Activated CD4-positive, alpha-beta memory T cell treated with anti-CD3 and anti-CD28 coated beads, Interleukin-2, amount 10 ng/mL, durations not matched to agents 7 days and 5 days (primary cell): ENCODE measurements at places on chromosomes 12 and 14. TPM values are rescaled to one million over a fixed set of nuclear protein-coding genes. Genes with fewer than 3 reads are reported as not detected.

GRCh38 chr12:110365489-110366320 is 37.8 kb downstream of the ANAPC7 start:
- no peak for DNase-seq

The OR6C2 gene
- not detected for total RNA-seq

DNA sequence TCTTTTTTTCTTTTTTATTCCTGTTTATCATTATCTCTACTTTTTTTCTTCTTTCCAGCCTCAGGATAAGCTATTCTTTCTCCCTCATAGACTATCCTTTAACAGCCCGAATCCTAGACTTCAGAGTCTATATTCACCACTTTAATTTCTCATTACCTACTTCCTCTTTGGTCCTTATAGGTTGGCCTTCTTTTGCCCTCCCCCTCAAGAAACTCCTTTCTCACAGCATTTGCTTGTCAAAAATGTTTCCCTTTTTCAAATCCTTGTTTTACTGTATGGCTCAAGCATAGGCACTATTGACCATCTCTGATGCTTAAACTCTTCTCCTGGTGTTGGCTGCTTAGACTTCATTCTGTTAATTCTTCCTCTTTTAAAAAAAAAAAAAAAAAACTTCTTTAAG is 52.5 kb downstream of the KIAA0586 start:
- no peak for DNase-seq

The TMEM119 gene
- total RNA-seq, result 1.0 TPM

DNA sequence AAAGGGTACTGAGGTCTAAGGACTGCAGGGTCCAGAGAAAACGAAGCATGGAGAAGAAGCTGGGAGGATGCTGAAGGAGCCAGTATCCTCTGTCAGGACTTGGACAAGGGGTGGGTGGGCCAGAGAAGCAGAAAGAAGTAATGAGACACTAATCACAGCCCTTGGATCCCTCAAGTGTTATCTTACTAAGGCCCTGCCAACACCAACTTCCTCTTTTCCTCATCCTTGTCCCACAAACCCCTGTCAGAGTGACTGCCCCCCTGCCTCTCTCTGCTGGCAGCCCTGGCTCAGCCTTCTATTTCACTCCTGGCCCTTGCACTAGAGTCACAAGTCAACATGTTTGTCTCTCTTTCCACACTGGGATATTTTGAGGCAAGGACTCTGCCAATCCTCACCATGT is 3.8 kb upstream of the ASIC1 start:
- no peak for DNase-seq

The WIF1 gene
- not detected for total RNA-seq

GRCh38 chr12:16756833-16757555 is 151.0 kb upstream of the LMO3 start:
- DNase-seq, result no peak

The ART4 gene
- not detected for total RNA-seq

The PRIMA1 gene
- total RNA-seq, result not detected

DNA sequence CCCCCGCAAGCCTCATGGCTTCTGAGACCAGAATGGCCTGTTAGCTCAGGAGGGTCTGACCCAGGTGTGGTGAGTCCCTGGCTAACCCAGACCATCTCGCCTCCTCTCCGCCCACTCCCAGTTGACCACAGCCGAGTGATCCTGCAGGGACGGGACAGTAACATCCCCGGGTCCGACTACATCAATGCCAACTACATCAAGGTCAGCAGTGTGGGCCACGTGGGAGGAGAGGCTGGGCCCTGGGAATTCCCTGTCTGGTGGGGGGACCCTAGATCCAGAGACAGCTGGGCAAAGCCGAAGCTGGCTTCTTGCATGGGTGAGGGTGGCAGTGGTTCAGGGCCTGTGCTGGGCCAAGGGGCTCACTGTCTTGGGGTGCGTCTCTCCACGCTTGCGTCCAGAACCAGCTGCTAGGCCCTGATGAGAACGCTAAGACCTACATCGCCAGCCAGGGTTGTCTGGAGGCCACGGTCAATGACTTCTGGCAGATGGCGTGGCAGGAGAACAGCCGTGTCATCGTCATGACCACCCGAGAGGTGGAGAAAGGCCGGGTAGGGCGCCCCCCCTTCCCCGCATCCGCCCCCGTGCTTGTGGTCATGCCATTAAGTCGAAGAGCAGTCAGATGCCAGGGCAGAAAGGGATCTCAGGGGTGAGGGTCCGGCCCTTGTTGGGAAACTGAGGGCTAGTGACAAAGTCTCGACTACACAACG is 5.0 kb downstream of the PTPN6 start:
- no peak for DNase-seq

GRCh38 chr12:32217354-32218310 is 111.0 kb downstream of the BICD1 start:
- DNase-seq, result no peak

GRCh38 chr14:75418850-75419768 is 8.7 kb upstream of the JDP2 start:
- DNase-seq, result peak; percentile 50

The SOX5 gene
- 0.75 TPM for total RNA-seq

GRCh38 chr12:64890873-64891468 is 66.5 kb downstream of the TBC1D30 start:
- no peak for DNase-seq

- no peak for DNase-seq
Measured at GRCh38 chr12:53798575-53798974, 46.8 kb upstream of the CISTR start.

The TCL1B gene
- not detected for total RNA-seq

DNA sequence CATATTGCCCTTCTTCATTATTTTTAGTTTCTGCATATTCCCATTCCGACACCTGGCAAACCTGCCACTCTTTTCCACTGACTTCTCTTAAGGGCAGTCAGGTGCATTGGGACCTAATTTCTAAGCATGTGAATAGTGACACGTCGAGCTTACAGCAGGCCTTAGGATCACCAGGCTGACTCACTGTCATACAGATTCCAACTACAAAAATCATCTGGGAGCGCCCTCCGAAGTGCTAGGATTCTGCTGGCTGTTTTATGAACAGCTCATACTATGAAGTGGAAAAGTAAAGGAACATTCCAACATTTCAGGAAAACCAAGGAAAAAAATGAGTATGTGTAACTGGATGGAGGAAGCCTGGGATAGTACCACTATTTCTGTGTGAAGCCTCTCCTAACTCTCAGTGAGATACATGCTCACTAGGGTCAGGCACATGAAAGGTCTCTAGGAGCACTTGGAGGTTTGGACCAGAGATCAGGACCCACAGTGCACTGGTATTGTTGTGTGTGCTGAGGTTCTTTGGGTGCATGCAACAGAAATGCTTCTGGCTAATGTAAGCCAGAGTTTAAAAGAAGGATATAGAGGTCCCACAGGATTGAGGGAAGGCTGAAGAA is 257.4 kb downstream of the ZFP36L1 start:
- DNase-seq, result no peak

GRCh38 chr14:23286902-23287479 is 1.1 kb upstream of the HOMEZ start:
- DNase-seq, result no peak

DNA sequence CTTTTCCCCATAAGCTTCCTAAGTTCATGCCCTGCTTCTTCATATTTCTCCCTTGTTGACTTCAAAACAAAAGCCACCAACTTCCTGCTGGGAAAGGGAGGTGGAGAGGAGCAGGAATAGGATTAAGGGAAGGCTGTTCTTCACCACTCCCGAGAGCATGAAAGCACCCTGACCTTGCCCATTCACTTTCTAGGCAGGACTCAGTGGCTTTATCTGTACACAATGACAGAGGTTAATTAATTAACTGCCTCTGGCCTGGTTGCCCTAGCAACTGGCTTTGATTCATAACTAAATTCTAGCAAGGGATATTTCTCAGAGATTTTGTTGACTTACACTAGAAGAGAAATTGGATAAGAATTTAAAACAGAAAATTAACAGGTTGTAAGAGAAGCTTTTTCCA is 396.8 kb downstream of the RPS29 start:
- DNase-seq, result no peak

- DNase-seq, result no peak
Measured at GRCh38 chr12:81779216-81779615, 20.1 kb upstream of the PPFIA2 start.

The EML5 gene
- 2.9 TPM for total RNA-seq

DNA sequence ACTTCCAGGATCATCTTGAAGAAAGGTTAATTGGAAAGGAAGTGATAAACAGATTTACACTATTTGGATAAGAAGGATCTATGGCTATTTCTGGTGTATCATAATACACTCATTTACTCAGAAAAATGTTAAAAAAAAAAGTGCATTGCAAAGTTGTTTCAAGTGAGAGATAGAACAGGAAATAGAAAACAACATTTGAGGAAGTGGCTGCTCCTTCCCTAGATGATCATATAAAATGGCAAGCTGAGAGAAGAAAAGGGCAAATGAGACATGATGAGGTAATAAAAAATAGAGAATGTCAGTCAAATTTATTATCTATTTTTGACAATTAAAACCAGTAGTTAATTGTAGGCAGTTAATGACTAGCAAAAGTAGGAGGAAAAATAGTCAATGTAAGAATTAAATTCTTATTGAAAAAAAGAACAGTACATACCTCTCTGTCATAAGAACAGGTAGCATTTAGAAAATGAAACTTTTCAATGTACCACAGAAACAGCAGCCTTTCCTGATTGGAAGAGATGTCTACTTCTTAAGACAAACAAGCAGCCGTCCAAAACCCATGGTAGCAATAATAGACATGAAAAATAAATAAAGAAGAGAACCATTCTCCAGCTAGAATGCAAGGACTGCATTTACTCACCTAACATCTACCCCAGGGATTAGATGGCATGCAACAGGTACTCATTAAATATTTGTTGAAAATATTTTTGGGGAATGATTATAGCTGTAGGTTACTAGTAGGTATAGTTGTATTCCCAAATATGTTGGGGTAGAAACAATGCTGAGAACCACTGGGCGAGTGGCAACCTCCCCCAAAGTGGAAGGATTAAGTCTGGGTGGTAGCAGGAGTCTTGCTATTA is 63.9 kb upstream of the GRIP1 start:
- no peak for DNase-seq

DNA sequence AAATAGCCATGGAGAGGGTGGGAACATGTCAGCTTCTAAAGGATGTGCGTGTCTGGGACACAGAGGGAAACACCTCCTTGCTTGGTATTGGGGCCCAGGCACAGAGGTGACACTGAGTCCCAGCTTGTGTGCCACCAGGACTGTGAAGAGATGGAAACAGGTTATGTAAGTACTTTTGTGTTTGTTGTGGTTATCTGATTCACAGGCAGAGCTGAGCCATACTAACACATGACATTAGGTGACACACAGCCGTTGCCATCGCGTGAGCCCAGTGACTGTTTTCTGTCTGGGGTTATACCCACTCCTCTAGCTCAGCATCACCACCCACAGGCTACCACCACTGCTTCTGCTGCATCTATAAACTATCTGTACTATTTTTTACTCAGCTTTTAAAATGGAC is 12.1 kb upstream of the FLVCR2 start:
- peak; percentile 84 for DNase-seq

The AP4S1 gene
- total RNA-seq, result 3.7 TPM

DNA sequence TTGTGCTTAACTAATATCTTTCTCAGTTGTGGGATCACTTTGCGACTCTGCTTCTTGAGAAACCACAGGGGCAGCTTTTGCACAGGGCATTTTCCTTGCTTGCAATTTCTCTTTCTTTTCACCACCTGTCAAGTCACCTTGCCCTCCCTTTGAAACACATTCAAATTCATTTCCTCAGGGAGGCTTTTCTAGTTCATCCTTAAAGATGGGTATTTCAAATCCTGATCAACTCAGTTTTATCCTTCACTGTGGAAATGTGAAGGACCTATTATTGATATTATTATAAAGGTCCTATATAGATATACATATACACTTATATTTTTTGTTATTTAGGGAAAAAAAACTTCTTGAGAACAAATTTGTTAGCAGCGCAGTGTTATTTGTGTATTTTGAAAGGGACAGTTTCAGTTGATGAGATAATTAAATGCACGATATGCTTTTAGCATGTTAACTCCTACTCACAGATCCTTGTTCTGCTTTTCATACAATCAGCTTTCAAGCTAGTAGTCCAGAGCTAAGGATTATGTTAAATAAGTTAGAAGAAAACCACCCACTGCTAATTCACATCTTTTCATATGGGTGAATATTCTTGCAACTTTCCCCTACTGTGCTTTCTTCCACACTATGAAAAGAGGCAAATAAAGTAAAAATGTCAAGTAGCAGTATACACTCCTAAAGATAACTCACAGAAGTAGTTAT is 501.4 kb upstream of the RGS6 start:
- DNase-seq, result no peak

The OR6C3 gene
- not detected for total RNA-seq

The OTX2 gene
- not detected for total RNA-seq

DNA sequence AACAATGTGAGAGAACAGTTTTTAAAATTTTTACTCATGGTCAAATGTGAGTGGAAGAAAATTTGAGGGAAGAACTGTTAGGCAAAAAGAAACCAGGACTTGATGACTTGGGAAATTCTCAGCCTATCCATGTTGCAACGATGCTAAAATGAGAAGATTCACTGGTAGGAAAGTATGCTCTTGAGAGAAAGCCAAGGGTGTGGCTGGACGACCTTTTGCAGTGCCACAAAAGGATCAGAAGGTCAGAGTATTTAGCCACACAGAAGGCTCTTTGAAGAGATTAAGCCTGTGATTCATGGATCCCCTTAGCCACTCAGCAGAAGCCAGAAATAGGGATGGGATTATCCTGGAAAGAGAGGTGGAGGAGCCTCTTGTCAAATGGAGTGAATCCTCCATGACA is 336.8 kb downstream of the LRIG3 start:
- no peak for DNase-seq

DNA sequence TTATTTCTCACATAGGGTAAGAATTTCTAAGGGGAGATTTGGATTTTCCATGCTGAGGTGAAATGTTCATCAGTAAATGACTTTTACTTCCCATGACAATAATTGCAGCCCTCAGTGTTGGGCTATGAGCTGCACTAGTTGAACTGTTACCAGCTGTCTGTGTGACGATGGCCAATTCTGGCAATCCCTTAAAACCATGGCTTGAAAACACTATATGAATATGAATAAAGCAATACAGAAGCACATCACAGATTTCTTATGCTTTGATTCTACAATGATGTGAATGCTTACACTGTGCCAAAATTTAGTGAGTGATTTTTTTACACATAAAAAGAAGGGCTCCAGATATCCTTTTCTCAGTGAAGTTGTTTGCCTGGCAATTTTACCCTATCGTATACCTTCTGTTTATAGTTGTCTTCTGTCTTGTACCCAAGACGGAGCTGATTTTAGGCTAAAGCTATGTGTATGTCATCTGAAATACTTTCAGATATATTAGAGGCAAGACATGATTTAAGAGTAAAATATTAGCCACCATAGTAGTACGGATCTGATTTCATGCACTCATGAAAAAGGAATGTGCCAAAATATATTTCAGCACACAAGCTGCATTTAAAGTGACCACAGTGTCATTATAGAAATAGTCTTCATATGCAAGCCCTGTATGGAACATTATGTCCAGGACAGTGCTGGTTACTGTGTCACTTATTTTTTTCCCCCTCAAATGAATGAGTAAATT is 52.0 kb downstream of the SLC38A4 start:
- DNase-seq, result no peak
